ENCODE measurements at places on chromosomes 2 and 18. TPM values are rescaled to one million over a fixed set of nuclear protein-coding genes. Genes with fewer than 3 reads are reported as not detected.

FKBP1B gene
- total RNA-seq: 7.8 TPM

NT5C1B gene
- total RNA-seq: not detected

STARD6 gene
- total RNA-seq: not detected

- DNase-seq: no peak
- no peaks in the 10 kb centered on the region for H3K36me3 ChIP-seq
- no peak overlapping the region for H3K27ac ChIP-seq
- H3K4me1 ChIP-seq: no peaks in the 10 kb centered on the region
- H3K27me3 ChIP-seq: no peaks in the 10 kb centered on the region
Observed at GRCh38 chr2:41207578-41207977, 755.7 kb upstream of the SLC8A1 start.

GRCh38 chr18:5461041-5461440 lies 82.8 kb downstream of the EPB41L3 start:
- H3K4me3 ChIP-seq: no peak overlapping the region
- no peaks in the 10 kb centered on the region for H3K4me1 ChIP-seq
- H3K27me3 ChIP-seq: no peaks in the 10 kb centered on the region

MSTN gene
- total RNA-seq: 0.41 TPM

Measured in sigmoid colon (tissue), 7 donors.